ENCODE measurements at places on chromosomes 16 and 17.

DNA sequence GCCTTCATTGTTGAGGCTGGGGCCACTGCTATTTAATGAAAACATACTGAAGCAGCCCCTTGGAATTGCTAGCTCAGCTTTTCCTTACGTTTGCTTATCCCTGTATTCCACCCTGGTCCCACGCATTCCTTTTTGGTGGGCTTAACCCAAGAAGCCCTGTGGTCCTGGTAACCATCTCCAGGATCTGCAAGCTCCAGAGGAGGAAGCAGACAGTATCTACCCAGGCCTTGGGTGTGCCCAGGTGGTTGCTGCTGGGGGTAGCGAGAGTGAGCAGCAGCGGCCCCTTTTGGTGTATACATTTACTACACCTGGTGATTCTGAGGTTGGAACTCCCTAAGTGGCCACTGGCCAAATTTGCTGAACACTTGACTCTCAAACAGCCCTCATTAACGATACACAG lies 97.7 kb downstream of the CBLN1 start:
- no peak for DNase-seq

DNA sequence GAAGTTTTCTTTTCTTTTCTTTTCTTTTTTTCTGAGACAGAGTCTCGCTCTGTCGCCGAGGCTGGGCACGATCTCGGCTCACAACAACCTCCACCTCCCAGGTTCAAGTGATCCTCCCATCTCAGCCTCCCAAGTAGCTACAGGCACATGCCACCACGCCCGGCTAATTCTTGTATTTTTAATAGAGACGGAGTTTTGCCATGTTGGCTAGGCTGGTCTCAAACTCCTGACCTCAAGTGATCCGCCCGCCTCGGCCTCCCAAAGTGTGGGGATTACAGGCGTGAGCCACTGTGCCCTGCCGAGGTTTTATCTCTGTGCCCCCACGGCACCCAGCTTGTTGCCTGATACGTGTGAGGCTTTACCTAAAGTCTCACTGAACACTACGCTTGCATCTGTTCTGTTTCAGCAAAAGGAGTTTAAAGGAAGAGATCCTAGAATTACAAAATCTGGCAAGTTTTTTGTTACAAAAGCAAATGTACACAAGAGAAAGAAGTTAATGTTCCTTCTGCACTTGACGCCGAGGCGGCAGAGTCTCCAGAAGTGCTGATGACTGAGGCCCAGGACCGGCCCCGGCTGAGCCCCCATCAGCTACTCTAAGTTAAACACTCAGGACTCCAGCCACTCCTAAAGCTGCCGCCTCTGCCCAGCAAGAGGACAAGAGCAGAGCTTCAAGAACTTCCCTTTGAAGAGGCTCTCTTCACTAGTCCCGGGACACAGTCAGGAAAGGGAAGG lies 9.2 kb downstream of the ABCA3 start:
- DNase-seq: no peak

DNA sequence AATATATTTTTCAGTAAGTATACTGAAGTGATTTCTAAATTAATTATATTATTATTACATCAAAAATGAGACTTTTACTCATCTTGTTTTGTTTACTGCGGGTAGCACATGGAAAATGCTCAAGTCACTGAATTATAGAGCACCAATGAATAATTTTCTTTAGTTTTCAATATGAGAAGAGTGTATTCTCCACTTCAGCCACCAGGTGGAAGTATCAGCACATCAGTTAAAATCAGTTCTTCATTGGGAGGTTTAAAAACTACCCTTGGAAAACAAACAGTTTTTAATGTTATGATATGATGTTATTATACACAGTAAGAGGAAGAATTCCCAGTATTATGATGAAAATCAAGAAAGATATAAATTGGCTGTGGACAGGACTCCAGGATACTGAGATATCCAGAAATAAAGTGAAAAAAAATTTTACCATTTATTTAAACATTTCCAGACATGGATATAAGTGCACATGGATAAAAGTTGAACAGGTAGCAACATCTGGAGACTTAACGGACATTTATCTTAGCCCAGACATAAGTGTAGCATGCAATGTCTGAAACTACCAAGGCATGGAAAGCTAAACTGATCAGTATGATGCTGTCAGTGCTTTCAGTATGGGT lies 467.3 kb downstream of the KCNJ2 start:
- no peak for DNase-seq

DNA sequence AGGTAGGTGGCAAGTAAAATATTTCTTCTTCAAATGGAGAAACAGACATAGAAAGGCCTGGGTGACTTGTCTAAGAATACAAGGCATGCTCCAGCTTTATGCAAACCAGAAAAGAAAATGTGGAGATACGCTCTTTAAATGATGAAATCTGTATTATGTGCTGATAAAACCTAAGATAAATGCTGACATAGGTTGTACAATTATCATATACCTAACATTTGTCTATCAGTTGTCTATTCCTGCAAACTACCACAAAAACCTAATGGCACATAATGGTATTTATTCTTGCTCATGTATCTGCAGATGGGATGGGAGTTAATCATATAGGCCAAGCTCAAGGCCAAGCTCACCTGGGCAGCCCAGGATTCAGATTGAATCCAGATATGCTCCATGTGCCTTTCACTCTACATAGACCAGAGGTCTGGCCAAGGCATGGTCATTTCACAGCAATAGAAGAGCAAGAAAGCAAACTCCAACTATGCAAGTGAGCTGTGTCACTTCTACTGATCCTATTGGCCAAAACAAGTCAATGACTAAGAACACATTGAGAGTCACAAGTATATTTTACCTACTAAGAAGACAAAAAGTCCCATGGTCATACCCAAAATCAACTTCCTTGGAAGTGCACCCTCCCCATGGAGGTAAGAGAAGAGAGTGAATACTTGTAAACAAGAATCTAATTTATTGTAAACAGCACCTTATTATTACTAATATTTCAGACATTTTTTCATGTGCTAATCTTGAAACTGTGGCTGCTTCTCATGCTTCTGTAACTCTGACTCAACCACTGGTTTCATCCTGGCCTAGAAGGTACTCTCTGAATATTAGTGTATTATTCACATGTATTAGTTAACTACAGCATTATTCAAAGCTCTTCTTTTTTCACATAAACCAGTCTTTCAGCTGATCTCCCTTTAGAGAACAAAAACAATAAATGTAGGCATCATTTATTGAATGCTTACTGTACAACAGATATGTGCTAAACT lies 270.7 kb upstream of the SOX9 start:
- no peak for DNase-seq

GRCh38 chr17:45631941-45632340 lies 141.4 kb upstream of the PLEKHM1 start:
- no peak for DNase-seq

DNA sequence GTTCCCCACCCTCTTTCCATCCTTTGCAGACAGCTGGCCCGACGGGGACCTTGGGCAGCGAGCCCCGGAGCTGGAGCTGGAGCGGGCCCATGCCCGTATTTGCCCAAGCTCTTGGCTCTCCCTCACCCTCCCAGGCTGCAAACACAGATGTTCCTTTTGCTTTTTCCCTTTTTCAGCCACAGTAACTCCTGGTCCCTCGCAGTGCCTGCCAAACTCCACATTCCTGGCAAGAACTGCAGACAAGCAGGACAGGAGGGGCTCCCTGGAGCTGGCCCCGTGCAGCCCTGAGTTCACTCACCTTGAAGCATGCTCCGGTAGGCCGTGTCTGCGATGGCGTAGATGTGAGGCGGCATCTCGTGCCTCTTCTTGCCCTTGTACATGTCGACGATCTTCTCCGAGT lies 33.9 kb downstream of the MYH11 start:
- no peak for DNase-seq

- no peak for DNase-seq
These were observed 54.8 kb downstream of the PIMREG start for GRCh38 chr17:6498901-6499540.
